Colonic mucosa (tissue), 4 donors: ENCODE measurements at places on chromosomes 3 and 15. TPM values are rescaled to one million over a fixed set of nuclear protein-coding genes. Genes with fewer than 3 reads are reported as not detected.

GRCh38 chr3:2945121-2945520 is 165.1 kb downstream of the IL5RA start:
- no peak for DNase-seq

DNA sequence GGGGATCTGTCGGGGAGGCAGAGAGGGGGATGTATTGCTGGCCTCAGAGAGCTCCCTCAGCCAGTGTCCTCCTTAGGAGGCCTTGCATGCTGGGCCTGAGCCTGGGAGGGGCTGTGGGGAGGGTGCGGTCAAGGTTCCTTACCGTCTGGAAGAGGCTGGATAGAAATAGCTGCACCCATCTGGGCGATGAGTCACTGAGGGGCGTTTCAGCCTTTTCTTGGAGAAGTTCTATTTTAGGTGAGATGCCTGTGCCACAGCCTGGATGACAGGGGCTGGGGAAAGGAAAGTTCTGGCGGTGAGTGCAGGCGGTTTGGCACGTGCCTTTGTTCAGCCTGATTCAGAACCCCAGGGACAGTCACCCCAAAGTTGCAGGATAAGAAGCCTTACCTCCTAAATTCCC is 35.7 kb upstream of the APEH start:
- no peak for DNase-seq

DNA sequence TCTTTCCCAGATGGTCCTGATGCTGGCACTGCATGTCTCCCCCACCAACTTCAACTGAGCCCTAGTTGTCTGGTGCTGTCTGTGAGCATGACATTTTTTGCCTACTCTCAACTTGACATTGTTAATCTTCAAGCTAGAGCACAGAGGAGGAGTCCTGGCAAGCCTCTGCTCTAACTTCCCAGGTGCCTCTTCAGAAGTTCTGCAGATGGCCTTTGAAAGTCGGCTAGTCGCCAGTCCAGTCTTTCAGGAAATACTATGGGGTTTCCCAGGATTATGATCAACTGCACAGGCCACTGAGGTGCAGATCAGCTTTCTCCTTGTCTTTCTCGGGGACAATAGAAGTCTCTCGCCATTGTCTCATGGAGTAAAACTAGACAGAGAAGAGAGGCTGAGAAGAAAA is 86.7 kb downstream of the ST8SIA2 start:
- no peak for DNase-seq

Gene STX19
- 18.8 TPM for total RNA-seq

DNA sequence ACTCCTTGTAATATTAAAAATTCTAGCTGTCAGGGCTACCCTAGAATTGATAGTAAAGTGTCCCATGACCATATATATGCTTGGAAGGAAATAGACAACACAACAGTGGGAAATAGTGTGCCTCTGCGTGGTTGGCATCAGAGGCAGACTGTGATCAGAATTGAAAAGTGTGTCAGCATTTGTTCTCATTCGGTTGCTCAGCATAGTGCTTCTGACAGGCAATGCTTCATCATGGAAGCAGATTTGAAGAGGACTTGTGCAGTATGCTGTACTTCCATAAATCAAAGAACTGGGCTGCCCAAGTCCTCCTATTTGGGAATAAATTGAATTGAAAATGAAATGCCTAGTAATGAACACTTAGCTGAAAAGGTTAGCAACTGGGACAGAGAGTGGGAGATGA is 435.7 kb downstream of the DIPK2A start:
- no peak for DNase-seq

- DNase-seq, result no peak
These were observed 783.0 kb upstream of the ARPP21 start for GRCh38 chr3:34856081-34856947.

DNA sequence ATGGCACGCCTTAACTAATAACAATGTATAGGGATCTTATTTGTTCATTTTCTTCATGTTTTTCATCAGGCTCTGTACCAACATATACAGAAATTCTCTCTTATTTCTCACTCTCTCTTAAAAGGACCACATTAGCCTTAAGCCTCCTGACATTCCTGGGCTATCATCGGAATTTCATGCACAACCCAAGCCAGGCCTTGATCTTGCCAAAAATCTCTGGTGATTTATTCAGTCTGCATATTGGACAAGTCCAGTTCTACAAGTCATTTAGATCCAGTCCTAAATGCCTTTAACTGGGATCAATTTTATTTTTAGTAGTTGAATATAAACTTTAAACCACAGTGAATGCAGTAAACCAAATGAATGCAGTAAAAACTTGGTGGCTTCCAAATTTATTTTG is 385.4 kb downstream of the MECOM start:
- DNase-seq, result no peak

- no peak for DNase-seq
These were observed 19.5 kb upstream of the ZMAT3 start for GRCh38 chr3:179091113-179091512.

- DNase-seq, result no peak
These were observed 103.1 kb downstream of the LRIG1 start for GRCh38 chr3:66397745-66398144.

Gene ISLR
- 8.5 TPM for total RNA-seq

Gene PP2D1
- total RNA-seq, result not detected

DNA sequence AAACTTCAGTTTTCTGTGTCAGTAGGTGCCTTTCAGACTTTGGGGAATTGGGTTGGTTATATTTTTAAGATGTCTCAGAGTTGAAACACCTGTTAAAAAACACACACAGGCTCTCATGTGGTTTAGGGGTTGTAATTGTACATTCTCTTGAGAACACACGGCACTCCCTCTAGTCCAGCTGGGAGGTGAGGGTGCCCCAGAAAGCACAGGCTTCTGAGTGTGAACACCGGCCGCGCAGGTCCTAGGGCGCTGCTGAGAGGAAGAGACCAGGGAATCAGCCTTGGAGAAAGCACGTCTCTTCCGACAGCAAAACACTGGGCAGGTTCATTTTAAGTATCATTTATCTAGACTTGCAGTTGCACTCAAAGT is 68.0 kb upstream of the RPL35A start:
- DNase-seq, result no peak

- no peak for DNase-seq
These were observed 98.7 kb upstream of the RAP2B start for GRCh38 chr3:153063337-153063736.

DNA sequence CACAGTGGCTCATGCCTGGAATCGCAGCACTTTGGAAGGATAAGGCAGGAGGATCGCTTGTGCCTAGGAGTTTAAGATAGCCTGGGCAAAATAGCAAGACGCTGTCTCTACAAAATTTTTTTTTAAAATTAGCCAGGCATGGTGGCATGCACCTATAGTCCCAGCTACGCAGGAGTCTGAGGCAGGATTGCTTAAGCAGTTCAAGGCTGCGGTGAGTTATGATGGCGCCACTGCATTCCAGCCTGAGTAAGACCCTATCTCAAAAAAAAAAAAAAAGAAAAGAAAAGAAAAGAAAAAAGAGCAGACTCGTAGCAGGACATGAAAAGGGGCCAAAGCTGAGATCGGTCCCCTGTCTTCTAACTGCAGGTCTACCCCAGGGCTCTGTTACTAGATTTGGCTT is 18.9 kb downstream of the SRGAP3 start:
- DNase-seq, result no peak

- DNase-seq, result peak; percentile 44
These were observed 15.7 kb downstream of the BHLHE40 start for GRCh38 chr3:4994823-4995499.

GRCh38 chr3:46957092-46957820 is 19.3 kb downstream of the CCDC12 start:
- DNase-seq, result no peak

DNA sequence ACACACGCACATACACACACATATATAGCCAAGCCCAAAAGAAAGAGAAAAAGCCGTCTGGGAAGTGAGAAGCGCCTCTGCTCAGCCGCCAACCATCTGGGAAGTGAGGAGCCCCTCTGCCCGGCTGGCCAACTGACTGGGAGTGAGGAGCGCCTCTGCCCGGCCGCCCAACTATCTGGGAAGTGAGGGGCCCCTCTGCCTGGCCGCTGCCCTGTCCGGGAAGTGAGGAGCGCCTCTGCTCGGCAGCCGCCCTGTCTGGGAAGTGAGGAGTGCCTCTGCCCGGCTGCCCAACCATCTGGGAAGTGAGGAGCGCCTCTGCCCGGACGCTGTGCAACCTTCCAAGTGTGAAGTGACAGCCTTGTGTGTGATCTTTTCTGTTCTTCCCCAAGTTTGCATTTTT is 49.2 kb downstream of the FHIT start:
- no peak for DNase-seq

GRCh38 chr15:22265056-22265945 is 185.0 kb downstream of the OR4M2 start:
- DNase-seq, result no peak

DNA sequence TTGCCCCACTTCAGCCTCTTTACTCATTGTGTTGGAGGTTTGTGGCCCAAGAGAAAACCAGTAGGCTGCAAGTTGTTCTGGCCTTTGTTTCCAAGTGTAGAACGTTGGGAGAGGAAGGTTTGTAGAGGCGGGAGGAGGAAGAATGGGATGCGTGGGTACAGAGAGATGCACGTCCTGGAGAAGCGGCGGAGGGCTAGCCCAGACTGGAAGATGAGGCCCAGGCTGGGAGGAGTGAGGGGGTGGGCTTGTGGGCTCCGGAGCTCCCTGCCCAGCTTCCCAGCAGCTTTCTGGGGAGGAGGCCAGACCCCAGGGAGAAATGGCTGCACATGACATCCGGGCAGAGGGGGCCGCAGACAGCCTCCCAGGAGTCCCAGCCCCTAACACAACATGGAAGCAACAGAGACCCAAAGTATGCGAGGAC is 5.3 kb downstream of the PLA2G4F start:
- no peak for DNase-seq

DNA sequence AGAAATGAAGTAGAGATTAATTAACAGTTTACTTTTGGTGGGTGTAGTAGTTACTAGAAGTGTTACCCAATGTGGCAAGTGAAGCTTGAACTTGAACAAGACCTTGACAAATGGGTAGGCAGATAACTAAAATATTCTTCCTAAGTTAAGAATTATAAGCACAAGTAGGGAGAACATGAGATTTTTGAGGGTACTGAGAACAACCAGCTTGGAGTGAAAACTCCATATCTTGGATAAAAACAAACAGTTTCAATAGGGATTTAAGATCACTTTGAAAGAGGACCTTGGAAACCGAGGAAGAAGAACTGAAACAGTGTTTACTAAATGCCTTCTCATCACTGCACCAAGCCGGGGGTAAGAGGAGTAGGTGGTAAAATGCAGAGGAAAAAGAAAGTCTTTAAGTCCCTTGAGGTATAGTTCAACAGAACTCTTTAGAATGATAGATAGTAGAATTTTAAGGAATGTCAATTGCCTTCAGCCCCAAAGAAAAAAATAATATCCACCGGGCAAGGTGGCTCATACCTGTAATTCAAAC is 496.7 kb downstream of the NAALADL2 start:
- no peak for DNase-seq

DNA sequence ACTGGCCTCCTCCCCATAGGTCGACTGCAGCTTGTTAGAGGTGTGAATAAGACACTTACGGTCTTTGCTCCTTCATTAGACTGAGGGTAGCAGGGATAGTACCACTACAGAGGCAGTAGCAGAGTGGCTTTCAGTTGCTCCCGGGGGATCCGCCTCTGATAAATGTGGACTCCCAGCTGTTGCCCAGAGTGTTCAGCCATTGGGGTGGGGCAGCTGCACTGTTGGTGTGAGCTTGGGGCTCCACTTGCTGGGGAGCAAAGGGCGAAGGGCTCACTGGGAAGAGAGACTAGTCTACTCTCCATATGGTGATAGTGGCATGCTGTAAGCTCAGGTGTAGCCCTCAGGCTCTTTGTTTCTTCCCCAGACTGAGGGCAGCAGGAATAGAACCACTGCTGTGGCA is 239.1 kb downstream of the LRRN1 start:
- DNase-seq, result no peak
